D721Med (cell line): ENCODE measurements at places on chromosomes 1 and 21.
A peak's percentile ranks its signal among the peaks of the same experiment; 100 is the strongest.

- no peak for DNase-seq
Measured at GRCh38 chr1:177526201-177526600, 355.4 kb downstream of the BRINP2 start.

GRCh38 chr1:59367301-59368007 is 70.6 kb downstream of the FGGY start:
- no peak for DNase-seq

- peak; percentile 93 for DNase-seq
Measured at GRCh38 chr1:213051127-213051880, at the start of gene RPS6KC1. RPS6KC1 (plus strand) TSS chr1:213051241; CDS start chr1:213051405, 164 bp downstream.

- no peak for DNase-seq
Measured at GRCh38 chr21:8988696-8989095, 1532.7 kb upstream of the TPTE start.
